ENCODE measurements at places on chromosomes 6 and 20.

DNA sequence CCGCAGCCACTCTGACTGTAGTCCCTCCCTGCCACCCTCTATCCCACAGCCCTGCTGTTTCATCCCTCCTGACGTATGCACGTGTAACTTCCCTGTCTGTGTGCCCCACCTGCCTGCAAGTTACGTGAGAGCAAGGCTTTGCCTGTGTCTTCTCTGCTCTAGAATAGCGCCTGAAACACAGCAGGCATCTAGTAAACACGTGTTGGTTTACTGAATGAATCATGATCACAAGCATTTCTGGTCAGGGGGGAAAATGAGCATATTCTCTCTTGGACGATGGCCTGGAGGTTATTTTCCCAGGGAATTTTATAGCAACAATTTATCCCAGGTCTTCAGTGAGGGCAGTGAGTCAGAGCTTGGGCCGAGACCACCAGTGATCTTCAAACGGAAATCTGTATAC lies 38.3 kb downstream of the PSMG4 start:
- no peak for DNase-seq

GRCh38 chr6:72622094-72622940 lies 453 bp downstream of the KCNQ5 start:
- DNase-seq: peak; percentile 51

DNA sequence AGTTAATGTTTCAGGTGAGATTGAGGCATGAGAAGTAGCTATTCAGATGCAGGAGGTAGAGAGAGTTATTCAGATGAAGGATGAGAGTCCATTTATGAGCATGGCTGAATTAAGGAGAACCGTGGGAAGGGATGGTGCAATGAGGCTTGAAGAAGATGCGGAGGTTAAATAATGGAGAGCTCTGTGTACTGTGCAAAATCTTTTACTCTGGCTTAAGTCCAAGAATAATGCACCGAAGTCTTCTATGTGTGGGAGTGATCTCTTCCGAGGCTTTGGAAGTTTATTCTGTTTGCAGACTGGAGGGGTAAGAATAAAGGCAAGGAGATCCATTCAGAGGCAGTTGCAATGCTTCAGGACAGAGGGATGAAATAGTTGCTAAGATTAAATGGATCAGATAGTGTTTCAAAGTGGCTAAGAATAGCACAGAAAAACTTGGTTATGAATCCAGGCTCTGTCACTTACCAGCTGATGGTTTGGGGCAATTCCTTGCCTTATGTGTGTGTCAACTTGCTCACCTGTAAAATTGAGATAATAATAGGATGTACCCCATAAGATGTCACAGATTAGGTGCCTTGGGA lies 467.1 kb downstream of the HDGFL1 start:
- no peak for DNase-seq

GRCh38 chr20:49306903-49307620 lies 29.2 kb upstream of the ZNFX1 start:
- no peak for DNase-seq

GRCh38 chr20:34744847-34745246 lies 40.7 kb downstream of the TP53INP2 start:
- DNase-seq: no peak

GRCh38 chr6:126048635-126049034 lies 62.3 kb downstream of the TRMT11 start:
- no peak for DNase-seq

DNA sequence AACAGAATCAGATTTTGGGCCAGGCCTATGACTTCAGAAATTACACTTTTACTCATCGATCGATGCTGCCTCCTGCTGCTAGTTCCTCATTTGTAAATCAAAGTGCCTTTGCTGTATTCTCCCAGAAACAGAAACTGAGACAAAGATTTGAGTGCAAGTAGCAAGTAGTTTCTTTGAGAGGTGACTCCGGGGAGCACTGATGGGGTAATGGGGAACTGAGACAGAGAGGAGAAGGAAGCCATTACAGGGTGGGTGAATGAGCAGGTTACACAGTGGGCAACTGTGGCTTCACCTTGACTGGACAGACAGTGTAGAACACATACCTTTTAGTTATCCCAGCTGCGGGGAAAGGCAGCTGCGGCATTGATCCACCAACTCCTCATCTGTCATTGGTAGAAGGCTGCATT lies 9.7 kb upstream of the CD40 start:
- DNase-seq: no peak

DNA sequence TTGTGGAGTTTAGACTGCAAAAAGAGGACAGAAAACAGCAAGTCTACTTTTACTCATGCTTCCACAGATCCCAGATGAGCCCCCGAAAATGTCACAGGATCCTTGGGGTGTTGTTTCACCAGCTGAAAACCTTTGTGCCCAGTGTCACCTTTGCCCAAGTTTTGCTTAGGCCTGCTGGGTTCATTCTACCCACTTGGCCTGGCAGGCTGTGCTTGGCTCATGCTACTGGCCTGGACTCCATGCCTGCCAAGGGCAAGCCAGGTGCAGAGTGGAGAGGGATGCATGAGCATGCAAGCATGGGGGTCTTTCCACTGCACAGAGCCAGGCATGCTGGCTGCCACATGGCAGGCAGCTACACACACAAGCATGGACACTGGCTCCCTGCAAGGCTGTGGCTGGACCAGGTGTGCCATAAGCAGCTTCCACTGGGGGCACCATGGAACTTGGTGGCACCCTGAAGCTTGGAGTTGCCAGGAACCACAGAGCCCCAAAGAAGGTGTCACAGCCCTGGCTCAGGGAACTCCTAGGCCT lies 1082.0 kb downstream of the KHDRBS2 start:
- no peak for DNase-seq
